Motor neuron (in vitro differentiated cells): ENCODE measurements at places on chromosomes 7 and 10. TPM values are rescaled to one million over a fixed set of nuclear protein-coding genes. Genes with fewer than 3 reads are reported as not detected.

- no peak for ATAC-seq
Observed at GRCh38 chr7:119320316-119320715, 952.7 kb upstream of the KCND2 start.

DNA sequence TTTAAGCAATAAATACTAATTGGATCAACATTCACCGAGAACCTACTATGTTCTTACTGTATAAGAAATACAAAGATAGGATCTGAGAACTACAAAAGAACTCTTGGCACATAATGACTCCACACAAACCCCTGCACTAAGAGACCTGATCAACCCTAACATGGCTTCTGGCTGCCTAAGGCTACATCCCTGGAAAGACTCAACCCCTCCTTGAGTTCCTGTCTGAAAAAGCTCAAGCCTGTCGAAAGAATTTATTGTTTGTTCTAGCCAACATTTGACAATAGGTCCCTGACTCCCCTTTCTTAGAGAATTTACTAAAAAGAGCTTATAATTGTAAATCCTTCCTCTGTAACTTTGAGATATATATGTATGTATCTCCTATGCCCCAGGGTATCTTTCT is 125.3 kb upstream of the SGCE start:
- ATAC-seq: no peak

The THAP5 gene
- 26.2 and 28.2 TPM in 2 replicates for total RNA-seq

DNA sequence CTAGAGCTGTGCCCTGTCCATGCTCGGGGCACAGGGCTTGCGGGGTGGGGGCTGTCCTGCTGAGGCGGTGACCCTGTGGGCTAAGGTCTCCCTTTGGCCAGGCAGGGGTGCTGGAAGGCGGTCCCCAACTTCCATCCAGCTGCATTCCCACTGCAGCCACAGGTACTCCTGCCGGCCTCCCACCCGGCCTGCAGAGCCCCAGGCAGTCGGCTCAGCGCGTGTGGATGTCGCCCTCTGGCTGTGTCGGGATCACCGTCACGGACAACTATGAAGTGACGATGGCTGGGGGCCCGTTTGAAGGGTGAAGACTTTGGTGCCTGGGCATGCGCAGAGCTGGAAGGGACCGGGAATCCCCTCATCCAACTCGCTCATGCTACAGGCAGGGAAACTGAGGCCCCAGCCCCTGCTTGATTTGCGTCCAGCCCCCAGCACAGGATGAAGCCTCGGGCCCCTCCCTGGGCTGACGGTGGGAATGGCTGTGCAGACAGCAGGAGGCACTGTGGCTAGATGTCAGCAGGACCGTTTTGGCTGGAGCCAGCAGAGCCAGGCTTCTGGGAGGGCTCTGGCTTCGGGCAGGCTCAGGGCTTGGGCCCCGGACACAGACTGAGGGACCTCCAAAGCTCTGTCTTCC is 2.3 kb upstream of the TMEM184A start:
- peak; percentile 10 for ATAC-seq

- ATAC-seq: no peak
Observed at GRCh38 chr10:91146146-91146545, 74.3 kb upstream of the PCGF5 start.

The IL6 gene
- total RNA-seq: not detected in 2 replicates

The LIPM gene
- not detected in 2 replicates for total RNA-seq

- peak; percentile 90 for ATAC-seq
Observed at GRCh38 chr10:4725917-4726606, 99.9 kb upstream of the AKR1E2 start.

DNA sequence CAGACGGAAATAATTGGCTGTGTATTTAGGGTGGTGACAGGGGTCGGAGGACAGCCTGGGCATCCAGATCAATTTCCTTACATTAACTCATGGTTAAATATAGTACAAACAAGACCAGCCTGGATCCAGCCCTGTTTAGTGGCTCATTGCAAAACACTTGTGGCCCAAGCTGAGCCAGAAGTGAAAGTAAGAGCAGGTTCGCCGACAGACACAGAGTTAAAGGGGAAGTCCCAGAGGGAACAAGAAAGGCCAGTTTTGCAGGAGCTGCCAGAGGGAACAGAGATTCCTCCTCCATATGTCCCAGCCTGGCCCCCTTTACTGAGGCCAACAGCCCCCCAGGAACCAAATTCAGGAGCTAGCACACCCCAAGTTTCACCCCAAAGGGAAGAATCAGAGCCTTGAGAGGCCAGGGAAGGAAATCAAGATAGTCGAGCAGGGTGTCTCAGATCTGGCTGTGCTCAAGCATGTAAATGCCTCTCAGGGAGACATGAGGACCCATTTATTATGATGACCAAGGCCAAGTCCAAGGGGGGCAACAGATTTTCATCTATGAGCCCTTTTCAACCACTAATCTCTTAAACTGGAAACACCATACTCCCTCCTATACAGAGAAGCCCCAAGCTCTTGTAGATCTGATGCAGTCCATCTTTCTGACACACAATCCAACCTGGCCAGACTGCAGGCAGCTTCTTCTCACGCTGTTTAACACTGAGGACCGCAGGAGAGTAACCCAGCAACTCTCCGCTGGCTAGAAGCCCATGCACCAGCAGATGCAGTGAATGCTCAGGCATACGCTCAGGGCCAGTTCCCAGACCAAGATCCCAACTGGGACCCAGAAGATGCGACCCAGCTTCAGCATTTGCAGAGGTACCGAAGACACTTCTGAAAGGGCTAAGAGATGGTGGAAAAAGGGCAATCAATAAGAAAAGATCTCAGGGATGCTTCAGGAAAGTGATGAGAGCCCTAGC is 15.9 kb upstream of the ADCK2 start:
- no peak for ATAC-seq

GRCh38 chr7:106169821-106170610 is 57.9 kb upstream of the SYPL1 start:
- ATAC-seq: no peak

The CUEDC2 gene
- 78.4 and 80.7 TPM in 2 replicates for total RNA-seq

DNA sequence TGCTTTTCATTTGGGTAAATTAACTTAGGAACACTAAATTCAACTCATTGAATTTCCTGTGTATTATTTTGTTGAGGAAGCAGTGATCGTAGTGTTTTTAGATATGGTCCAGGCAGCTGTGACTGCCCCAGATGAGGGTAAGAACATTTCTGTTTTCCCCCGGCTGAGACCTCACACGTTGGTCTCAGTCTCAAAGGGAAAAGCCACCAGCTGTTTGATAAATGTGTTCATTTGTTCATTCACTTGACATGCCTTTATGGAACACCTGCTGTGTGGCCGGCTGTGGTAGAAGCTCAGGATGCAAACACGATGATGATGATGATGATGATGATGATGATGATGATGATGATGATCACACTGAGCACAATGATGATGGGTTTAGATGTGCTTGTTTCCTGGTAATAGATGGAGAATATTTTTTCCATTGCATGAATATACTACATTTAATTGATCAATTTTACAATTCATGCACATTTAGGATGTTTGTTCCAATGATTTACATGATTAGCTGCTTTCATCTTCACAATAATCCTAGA is 125.6 kb upstream of the ZNF32 start:
- ATAC-seq: no peak

The AKR1C2 gene
- 33.0 and 37.3 TPM in 2 replicates for total RNA-seq

The STAM gene
- total RNA-seq: 26.2 and 26.8 TPM in 2 replicates

The TMEM236 gene
- 0.20 and 0.43 TPM in 2 replicates for total RNA-seq

DNA sequence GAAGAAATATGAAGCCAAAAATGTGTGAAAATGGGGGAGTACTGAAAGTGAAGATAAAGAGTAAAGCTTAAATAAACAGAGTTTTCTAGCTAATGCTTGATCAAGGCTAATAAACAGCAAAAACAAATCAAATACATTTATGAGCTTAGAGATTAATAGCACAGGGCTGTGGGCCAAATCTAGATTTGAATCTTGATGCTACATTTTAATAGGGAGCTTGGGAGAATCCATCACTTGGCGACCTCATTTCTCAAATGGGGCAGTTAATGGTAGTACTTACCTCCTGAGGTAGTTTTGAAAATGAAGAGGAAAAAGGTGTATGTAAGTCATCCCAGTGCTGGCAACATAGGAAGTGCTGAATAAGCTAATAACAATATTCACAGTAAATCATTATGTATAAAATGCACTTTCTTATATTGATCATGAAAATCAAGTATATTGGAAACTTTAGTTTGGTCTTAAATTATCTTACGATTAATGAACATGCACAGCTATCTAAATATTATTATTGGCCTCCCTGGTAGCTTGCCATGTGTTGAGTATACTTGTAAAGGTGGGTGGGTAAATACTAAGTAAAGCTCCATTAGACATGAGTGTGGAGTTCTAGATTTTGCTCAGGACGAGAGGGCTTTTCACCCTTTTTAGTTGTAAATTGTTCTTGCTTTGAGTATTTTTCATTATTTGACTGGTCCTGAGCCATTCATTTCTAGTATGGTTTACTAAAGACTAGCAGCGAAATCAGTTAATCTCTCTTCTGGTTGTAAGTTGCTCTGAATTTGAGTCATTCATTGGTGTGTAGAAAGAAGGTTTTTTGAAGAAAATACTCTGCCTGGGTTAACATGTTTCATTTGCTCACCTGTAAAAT is 5.1 kb downstream of the BICC1 start:
- no peak for ATAC-seq

GRCh38 chr7:71842381-71842780 is 569.8 kb downstream of the CALN1 start:
- no peak for ATAC-seq

- ATAC-seq: no peak
Observed at GRCh38 chr10:68233046-68233445, 1.1 kb upstream of the ATOH7 start.

The SHH gene
- 0.62 TPM in 1 of 2 replicates, not detected in the other for total RNA-seq

- no peak for ATAC-seq
Observed at GRCh38 chr10:10975647-10976046, 42.0 kb upstream of the CELF2 start.

The CHAT gene
- 0.26 TPM in 1 of 2 replicates, not detected in the other for total RNA-seq

DNA sequence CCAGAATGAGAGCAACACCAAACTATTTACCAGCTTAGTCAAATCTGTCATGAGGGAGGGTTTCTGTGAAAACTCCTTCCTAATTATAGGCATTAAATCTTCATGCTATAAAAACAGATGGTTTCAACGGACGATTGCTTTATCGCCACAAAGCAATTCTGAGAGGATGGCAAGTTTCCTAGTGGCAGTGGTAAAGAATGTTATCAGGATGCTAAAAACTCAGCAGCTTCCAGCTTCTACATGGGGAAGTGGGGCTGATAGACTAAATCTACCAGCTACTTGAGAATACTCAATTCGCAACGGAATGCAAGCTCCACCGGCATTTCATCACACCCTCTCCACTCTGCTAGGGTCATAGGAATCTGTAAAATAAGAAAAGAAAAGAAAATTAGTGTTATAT is 41.8 kb downstream of the JCAD start:
- ATAC-seq: no peak

DNA sequence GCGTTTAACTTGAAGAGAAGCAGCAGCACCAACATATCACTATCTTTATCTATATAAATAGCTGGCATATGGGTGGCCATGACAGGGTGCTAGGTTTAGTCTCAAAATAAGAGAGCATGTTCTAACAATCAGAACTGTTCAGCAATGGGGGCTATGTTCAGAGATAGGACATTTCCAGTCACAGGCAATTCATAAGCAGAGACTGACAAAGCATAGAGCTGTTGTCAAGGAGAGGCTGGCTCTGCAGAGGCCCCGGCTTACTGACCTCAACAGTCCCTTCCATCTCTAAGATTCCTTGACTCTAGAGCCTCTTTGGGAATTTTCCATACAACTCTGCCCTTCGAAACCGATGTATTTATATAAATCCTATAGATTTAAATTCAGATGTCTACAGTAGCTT is 17.2 kb downstream of the ANK3 start:
- ATAC-seq: no peak

DNA sequence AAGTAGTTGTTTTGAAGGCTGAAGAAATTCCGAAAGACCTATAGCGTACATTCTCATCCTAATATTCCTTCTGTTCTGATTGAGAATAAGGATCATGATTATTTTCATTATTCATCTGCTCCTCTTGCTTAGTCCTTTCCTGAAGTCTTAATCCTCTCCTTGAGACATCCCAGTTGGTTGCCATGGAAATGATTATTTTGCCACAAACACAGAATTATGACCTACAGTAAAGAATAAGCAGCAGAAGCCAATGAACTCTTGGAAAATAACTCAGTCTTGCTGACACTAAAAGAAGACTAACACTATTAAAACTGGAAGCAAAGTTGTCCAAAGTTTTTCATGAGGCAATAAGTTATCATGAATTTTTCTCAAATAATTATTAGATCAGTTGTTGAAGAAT is 47.8 kb upstream of the JAZF1 start:
- ATAC-seq: no peak

The TRIM73 gene
- 2.2 and 3.8 TPM in 2 replicates for total RNA-seq

DNA sequence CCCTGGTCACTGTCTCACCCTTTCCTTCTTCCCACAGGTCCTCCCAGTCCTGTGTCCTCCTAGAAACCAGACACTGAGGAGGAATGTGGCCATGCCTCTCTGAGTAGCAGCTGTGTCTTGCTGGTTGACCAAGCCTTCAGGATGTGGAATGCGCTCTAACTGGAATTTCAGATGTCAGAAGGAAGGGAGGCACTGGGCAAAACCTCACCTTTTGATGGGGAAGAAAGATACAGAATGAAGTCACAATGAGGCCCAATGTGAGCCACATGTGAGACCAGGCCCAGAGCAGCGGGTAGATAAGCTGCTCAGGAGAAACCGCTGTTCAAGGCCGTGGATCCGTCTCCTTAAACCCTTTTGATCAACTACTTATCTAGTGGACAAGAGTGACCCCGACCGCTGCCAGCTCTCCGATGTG is 54.8 kb upstream of the ECHDC3 start:
- no peak for ATAC-seq

The CNPY1 gene
- 0.42 TPM in 1 of 2 replicates, not detected in the other for total RNA-seq
